ENCODE measurements at places on chromosomes 11 and 22.

DNA sequence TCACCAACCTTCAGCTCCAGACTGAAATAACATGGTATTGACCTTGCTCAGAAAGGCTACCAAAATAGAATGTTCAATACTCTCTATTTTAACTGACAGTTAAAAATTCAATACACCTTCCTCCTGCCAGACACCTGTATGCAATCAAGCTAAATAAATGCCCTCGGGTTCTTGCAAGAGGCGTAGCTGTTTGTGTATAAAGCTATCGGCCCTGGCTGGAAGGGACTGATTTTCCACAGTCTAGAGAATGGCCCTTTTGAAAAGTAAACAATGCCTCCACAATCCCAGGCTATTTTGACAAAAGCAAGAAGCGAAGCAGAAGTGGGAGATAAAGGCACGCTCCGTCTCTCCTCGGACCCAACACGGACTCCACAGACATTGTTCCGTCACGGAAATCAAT is 791.2 kb downstream of the BRD1 start:
- DNase-seq = no peak

DNA sequence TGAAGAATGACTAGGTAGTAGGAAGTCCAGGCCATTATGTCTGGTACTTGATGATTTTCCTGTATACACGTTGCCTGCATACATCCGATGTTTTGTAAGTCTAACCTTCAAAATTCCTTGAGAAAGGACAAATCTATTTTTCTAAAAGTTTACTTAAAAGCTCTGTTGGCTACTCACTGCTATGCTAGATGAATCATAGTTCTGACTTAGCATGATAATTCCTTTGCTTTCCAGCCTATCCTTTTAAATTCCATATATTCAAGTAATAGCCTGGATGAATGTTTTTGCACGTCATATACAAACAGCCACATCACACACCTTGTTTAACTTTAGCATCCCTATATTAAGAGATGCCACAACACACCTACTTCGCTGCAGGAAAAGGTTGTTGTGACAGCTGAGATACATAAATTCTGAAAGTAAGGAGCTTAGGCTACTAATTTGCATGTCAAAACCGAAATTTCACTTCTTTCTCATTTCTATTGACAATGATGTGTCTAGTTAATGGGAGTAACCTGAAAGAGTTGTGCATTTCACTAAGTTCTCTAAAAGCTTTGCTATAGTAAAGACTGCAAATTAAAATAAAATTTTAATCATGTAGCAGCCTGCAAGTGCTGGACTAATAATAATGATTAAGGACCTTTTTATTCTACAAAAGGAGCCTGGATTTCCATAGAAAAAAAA is 1116.4 kb downstream of the JRKL start:
- peak; percentile 54 for DNase-seq

DNA sequence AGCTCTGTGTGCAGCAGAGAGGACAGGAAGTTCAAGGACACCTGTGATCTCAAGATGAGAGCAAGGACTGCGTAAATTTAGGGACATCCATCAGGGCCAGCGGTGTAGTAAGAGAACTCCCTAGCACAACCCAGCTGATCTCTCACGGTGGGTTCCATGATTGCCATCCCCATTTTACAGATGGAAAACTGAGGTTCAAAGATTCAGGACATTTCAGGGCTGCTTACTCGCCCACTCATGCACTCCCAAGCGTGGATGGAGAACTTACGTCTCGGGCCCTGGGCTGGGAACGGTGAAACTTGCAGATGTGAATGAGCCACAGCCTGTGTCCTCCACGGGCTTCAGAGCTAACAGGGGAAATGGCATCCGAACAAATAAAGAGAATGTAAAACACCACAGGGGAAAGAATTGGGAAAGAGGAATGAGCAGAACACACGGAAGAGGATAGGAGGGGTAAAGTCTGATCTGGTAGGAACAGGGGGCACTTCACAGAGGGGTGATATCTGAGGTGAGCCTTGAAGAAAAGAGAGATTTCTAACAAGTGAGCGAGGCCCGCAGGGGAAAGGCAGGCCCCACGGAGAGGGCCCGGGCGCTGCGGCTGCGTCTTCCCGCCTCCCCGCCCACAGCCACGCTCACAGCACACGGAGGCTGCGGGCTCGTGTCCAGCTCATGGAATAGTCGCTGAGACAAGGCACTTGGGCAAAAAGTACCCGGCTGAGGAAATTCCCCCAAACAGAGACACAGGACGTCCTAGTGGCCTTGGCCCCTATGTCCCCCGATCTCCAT is 55.9 kb downstream of the RPUSD4 start:
- DNase-seq = no peak

GRCh38 chr22:39718921-39719475 is 148.4 kb downstream of the CACNA1I start:
- no peak for DNase-seq

DNA sequence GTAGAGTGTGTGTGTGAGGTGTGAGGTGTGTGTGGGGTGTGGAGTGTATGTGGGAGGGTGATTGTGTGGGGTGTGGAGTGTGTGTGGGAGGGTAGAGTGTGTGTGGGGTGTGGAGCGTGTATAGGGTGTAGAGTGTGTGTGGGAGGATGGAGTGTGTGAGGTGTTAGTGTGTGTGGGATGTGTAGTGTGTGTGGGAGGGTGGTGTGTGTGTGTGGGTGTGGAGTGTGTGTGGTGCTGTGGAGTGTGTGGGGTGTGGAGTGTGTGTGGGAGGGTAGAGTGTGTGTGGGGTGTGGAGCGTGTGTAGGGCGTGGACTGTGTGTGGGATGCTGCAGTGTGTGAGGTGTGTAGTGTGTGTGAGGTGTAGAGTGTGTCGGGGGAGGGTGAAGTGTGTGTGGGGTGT is 356.1 kb downstream of the CADM1 start:
- DNase-seq = no peak

DNA sequence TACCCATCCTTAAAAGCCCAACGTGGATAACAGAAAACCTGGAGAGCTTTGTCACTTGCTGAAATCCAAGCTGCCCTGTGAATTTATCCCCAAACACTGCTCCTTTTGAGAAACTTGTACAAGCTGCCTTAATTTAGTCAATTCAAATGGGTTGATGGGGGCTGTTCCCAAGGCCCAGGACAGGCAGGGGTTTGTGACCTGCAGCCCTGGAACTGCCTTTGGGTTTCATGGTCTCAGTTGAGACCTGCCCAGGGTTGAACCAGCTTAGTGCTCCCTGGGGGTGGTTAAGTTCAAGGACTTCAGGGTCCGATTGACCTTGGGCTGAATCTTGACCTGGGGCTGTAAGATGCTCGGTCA is 112.1 kb upstream of the OR4B1 start:
- no peak for DNase-seq

DNA sequence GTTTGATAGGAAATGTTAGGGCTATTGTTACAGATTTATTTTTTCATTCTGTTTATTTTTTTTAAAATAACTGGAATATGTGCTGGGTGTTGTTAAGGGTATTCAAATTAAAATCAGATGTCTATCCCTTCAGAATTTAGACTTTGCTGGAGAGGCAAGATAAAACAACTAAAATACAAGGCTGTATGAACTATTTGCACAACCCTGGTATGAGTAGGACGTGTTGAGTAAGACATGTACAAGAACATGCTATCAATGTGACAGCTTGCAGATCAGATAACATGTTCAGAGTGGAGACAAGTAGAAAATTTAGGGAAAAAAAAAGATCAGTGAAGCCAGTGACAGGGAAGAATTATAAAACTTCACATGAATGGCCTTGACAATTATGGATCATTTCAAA is 853.5 kb downstream of the METTL15 start:
- no peak for DNase-seq

DNA sequence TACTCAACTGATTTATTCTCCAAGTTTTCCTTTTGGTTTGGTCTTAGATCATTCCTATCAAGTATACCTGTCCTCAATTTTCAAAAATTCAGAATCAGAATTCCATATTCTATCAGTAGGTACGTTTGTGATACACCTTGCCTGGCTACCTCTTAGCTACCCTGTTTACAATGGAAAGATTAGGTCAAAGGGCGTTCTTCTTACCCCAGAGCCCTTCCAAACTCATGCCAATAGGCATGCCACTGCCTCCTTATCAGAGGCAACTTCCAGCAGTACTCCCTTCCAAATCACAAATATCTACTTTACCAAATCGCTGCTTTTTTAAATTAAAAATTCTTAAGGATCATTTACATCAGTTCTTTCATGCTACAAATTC is 1.0 kb downstream of the PATL1 start:
- no peak for DNase-seq

DNA sequence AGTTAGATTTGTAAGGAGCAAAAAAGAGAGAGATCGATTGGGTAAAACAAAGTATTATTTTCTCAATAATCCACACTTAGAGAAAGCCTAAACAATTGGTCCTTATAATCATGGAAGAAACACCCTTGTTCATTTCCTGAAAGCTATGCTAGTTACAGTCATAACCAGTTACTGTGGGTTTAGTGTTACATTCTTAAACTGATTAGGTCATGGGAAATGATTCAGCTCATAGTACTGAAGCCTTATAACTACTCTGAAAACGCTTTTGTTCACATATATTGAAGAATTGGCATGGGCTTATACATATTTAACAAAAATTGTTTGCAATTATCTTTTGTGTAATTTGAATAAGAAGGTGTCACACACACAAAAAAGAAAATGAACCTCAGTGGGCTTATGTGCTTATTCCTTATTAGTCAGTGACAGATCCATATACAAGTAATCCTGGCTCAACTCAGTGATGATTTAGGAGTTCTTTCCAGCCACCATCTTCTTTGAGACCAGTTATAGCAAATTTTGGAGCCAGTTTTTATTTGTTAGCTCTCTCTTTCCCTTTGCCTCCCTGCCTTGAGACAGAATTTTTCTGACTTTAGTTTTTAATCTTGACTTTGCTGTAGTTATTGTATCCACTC is 198.5 kb upstream of the CTSC start:
- peak; percentile 96 for DNase-seq

DNA sequence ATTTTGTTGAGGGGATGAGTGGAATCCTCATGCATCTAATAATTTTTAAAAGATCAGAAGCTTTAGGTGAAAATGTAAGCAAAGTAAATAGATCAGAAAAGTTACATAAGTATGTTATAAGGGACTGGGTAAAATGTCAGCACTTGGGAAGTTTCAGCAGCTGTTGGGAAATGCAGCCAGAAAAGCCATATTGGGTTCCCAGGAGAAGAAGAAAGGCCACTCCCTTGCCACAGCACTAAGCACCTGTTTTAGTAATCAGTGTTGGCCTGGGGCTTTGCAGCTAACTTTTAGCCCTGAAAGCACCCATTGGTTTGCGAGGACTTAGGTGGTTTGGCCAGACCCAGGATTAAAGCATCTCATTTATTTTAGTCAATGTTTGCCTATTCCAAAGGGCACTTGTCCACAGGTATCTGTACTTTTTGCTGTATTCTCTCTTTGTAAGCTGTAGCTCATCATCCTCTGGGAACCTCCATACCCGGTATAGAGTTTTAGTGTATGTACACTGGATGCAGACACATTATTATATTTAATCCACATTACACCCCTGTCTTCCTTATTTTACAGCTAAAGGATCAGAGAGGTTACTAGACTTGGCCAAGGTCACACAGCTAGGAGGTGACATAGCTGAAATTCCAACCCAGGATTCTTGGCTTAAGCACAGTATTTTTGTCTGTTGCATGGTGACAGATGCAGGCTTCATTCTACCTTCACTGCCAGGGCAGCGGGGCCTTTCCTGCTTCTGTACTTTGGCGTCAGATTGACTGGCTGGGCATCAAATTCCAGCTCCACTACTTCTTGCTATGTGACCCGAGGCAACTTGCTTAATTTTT is 127.7 kb upstream of the SESN3 start:
- no peak for DNase-seq

DNA sequence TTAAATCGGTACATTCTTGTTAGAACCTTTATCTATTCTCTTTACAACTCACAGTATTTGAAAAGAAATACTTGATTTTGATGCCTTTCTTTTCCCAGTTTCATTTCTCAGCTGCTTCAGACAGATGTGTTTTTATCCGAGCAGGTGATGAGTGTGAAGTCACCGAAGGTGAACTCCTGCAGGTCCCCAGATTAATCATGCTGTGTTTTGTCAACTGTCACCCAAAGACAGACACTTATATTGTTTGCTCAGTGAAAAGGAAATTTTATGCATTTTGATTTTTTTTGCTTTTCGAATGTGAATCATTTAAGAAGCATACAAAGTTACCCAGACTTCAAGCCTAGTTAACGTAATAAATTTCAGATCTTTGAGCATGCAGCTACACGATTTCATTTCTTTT is 7.8 kb upstream of the TMPRSS13 start:
- DNase-seq = no peak

GRCh38 chr11:115871161-115871760 is 367.0 kb upstream of the CADM1 start:
- no peak for DNase-seq

Measured in ELR (cell line).